ENCODE measurements at places on chromosomes 11 and 22. TPM values are rescaled to one million over a fixed set of nuclear protein-coding genes. Genes with fewer than 3 reads are reported as not detected.

- no peak for DNase-seq
These were observed 12.6 kb upstream of the SERPINH1 start for GRCh38 chr11:75549370-75549958.

The KCNQ1OT1 gene
- 1.3 TPM for total RNA-seq

- no peak for DNase-seq
These were observed 23.1 kb downstream of the FADD start for GRCh38 chr11:70226183-70226582.

DNA sequence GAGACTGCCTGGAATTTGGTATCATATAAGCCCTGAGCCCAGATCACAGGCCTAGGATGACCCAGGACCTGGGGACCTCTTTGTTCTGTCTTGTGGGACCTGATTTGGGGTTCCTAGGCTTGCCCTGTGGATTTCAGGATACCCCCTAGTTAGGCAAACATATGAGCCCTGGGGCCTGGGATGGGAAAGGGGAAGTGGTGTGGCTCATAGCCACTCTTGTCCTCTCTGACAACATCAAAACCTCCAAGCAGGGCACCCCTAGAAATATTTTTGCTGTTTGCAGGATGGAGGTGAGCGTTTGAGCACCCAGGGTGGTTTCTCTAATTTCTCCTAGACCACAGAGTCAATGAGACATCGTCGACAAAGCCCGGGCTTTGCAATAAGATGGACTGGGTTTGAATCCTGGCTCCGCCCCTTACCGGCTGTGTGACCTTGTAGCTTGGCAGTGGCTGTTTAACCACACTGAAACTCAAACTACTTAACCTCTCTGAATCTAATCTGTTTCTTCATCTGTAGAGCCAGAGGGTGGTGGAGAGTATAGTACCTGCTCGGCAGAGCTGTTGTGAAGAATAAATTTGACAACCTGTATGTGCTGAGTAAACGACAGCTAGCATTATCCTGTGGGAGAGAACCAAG lies 5.3 kb upstream of the LRRC10B start:
- no peak for DNase-seq

DNA sequence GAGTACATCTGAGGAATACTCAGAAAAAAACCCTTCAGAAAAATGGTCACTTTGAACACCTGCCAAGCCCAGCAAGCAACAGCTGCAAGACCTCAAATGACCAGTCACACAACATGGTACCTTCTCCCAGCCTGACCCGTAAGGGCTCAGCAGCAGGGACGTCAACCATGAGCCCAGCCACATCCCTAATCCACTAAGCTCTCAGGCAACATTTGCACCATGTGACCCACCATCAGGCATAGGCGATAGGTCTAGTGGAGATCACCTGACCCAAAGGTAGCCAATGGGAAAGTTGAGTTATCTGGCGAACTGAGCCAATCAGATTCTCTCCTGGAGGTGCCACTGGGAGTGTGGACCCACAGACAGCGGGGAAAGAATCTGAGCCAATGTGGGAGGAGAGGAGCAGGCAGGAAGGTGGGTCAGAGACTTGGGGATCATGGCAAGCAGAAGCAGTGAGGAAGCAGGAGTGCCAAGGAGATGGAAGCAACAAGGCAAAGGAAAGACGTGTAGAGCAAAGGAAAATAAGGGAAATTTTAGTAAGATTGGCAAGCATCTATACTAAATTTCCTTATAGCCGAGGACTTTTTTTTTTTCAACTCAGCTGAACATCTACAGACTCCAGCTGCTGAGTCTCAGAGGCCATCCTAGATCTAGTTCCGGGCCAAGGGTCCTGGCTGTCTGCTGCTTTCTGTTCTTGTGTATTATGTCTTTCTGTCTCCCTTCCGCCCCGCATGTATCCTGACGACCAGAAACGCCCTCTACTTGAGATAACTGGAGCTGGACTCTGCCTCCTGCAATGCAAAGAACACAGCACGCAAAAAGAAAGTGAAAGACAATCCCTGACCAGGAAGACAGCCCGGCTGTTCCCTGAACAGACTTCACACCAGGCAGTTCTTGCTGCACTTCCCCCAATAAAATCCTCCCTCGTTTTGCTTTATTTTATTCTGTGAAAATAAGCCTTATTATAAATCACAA lies 11.0 kb upstream of the PLAAT2 start:
- no peak for DNase-seq

DNA sequence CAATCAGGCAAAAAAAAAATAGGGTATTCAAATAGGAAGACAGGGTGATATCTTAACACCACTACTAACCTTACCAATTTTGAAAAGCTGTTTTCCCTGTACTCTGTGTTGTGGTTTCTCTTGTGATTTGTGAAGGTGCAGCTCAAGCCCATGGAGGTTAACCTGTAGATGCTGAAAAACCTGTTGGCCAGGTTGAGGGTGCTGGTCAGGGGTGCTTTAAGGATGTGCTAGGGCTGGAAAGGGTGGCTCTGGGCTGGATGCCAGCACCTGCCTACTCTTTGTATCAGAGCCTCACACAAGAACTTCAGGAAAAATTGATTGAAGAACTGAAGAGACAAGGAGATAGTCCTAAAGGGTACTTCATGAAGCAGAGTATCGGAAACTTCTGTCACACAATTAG lies 18.3 kb upstream of the OR5M8 start:
- DNase-seq = no peak

DNA sequence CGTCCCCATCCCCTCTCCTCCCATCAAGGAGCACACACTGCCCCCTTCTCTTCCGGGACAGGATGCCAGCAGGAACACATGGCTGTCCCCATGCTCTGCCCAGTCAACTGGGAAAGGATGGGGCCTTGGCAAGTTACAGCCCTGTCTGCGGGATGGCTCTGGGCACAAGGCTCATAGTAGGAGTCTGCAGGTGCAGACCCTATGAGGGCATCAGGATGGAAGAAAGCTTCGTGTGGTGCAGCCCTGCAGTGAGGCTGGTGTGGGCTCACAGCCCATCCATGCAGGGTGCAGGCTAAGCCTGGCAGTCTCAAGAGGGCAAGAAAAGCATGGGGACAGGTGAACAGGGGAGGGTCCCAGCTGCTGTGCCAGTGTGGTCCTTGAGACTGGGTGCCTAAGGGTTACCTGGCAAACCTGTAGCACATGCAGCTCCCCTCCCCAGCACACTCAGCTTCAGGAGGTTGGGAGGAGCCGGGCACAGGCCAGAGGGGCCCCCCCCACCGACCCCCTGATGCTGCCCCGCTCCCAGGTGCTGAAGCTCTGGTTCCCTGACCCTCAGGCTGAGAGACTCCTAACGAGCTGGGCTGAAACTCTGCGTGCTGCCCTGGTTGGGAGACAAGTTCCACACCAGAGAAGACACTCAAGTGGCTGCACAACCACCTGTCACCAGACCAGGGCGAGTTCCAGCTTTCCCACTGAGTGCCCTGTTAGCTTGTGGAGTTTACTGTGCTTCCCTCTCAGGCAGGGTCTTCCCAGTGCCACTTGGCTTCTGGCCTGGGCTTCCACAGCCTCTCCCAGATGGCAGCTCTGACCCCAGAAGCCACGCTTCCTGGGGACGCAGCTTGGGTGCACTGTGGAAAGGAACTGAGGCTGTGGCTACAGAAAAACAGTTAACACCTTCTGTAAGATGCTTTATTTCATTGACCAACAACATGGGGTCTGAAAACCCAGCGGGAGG lies 3.3 kb upstream of the SCARF2 start:
- no peak for DNase-seq

DNA sequence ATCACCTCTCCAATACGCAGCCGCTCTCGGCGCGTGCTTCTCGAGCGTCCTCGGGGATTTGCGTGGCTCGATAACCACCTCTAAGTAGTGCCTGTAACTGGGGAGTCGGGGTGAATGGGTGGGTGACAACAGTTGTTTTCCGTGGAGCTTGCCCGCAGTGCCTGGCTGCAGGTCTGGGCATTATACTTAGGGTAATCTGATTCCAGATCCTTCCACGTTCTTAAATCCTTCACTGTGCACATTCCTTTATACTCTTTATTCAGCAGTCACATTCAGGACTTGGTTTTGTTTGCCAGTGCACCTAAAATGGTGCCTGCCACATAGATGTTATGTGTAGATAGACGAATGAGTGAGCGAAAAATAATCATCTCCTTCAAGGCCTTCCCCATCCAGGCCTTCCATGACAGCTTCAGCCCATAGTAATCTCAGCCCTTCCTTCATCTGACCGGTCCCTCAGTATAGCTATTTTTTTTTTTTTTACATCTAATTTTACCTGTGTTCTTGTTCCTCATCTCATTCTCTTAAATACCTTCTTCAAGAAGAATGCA lies 602 bp downstream of the NAT10 start:
- no peak for DNase-seq

GRCh38 chr11:11662578-11662977 lies 40.8 kb upstream of the GALNT18 start:
- DNase-seq = peak; percentile 1

The PATE4 gene
- total RNA-seq = not detected

DNA sequence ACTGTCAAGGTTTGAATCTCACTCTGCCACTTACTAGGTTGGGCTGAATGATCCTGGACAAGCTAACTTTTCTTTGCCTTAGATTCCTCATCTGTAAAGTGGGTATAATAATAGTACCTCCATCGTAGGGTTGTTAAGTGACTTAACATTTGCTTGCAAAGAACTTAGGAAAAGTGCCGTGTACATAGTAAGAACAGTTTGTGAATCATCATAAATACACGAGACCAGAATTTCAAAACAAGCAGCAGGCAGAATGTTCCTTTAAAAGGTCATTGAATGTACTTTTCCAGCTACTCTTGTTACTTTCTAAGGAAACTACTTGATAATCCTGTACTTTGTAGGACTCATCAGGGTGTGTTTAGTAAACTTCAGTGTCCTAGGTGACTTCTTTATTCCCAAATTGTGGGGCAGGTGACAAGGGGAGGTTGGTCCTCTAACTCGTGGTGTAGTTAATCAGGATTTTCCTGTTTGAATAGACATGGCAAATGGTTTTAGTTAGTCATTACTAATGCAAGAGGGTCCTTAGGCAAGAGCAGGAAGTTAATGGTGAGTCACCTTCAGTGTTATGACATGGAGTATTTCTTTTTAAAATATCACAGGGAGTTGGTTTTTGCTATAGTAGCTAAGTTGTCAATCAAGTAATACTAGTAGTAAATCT lies 67.9 kb downstream of the YAP1 start:
- DNase-seq = no peak

Data from GM12878 (cell line).